ENCODE measurements at places on chromosomes 2 and 18.
A peak's percentile ranks its signal among the peaks of the same experiment; 100 is the strongest.

- DNase-seq: no peak
These were observed 109.0 kb downstream of the ICA1L start for GRCh38 chr2:202762556-202762955.

- DNase-seq: no peak
These were observed 26.4 kb downstream of the ST3GAL5 start for GRCh38 chr2:85862426-85862825.

GRCh38 chr2:190695739-190696138, 46.9 kb downstream of the NAB1 start:
- DNase-seq: no peak

- DNase-seq: no peak
These were observed 923 bp downstream of the PSMD1 start for GRCh38 chr2:231057590-231057989.

- no peak for DNase-seq
These were observed 41.5 kb downstream of the LMAN2L start for GRCh38 chr2:96698221-96698861.

GRCh38 chr18:8303151-8303755, 306.0 kb upstream of the RAB12 start:
- no peak for DNase-seq

DNA sequence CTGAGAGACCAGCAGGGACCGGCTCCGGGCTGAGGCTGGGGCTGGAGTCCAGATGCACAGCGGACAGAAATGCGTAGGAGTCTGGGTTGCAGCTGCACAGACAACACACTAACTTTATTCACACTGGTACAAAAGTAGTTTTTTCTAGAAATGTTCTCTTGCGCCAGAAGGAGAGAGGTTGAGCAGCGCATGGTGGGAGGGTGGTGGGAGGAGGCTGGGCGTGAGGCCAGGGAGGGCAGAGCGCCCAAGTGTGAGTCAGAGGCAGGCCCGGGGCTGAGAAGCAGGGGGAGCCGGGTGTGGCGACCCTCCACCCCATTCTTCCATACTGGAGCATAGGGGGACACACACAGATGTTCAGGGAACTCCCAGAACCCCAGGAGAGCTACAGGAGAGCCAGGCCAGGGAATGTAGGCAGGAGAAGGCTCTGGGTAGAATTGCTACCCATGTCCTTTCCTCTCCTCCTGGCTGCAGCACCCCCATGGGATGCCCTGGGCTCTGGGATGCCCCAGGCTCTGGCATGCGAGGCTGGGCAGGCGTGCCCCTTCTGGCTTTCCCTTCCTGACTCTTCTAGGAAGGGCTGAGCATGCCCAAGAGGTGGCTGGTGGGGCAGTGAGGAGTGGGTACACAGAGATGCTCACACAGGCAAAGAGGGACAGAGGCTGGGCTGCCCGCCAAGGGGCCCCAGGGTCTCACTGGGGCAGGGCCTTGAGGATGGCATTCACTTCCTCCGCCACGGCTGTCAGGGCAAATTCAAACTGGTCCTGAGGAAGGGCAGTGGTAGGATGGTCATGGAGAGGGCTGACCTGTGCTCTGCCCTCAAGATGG, 10.6 kb downstream of the DNAJB2 start:
- peak; percentile 62 for DNase-seq

- no peak for DNase-seq
These were observed 150.1 kb downstream of the AGAP1 start for GRCh38 chr2:235643680-235644511.

- DNase-seq: peak; percentile 2
These were observed 730.2 kb upstream of the ZNF804A start for GRCh38 chr2:183868153-183868552.

GRCh38 chr2:162581959-162582798, 238.2 kb downstream of the GCA start:
- DNase-seq: no peak

DNA sequence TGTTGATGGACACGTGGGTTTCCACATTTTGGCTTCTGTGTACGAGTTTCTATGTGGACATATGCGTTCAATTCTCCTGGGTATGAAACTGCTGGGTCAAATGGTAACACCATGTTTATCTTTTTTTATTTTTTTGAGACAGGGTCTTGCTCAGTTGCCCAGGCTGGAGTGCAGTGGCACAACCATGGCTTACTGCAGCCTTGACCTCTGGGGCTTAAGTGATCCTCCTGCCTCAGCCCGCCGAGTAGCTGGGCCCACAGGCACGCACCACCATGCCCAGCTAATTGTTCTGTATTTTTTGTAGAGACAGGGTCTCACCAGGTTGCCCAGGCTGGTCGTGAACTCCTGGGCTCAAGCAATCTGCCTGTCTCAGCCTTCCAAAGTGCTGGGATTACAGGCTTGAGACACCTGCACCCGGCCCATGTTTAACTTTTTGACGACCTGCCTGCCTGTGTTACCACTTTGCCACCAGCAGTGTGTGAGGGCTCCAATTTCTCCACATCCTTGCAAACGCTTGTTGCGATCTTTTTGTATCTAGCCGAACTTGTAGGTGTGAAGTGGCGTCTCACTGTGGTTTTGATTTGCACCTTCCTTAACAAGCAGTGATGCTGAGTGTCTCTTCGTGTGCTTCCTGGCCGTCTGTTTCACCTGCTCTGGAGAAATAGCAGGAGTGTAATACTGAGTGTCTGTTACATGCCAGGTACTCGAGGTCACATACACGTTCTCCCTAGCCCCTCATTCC, 6.9 kb downstream of the HSBP1L1 start:
- DNase-seq: no peak

DNA sequence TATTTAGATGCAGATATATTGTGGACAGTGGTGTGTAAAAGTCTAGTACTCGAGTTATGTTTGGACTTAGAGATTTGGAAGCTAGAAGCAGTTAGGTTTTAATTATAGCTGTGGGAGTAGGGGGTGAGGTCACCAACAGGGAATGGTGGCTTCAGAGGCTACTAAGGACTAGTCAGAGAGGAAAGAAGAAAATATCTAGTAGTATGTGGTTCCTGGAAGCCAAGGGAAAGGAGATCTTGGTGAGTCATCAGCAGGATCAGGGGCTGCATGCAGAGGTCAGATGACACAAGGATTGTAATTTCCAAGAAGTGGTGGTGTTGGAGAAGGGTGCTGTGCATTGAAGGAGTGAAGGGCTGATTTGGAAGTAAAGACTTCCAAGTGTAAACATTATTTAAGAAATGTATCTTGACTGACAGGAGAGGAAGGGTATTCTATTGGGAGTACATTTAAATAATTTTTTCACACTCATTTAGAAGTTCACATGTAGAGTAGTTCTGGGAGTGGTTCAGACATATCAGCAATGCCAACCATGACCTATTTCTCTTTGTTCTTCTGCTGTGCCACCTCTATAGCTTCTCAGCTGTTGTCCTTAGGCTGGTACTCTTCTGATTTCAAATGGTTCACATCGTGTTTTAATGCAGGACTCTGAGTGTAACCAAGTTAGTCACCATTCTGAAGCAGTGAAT, 59.1 kb downstream of the ACSL3 start:
- no peak for DNase-seq

- no peak for DNase-seq
These were observed 48.2 kb downstream of the SLC66A3 start for GRCh38 chr2:11203480-11203879.

GRCh38 chr2:230601510-230601909, 111.1 kb upstream of the CAB39 start:
- peak; percentile 61 for DNase-seq

DNA sequence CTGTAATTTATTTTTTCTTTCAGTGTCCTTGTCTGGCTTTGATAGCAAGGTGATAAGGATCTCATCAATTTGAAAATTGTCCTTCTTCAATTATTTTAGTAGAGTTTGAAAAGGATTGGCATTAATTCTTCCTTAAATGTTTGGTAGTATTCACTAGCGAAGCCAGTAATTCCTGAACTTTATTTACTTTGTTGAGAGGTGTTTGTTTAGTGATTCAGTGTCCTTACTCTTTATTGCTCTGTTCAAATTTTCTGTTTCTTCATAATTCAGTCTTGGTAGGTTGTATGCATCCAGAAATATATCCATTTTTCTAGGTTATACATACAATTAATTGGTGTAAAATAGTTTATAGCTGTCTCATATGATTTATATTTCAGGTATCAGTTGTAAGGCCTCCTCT, 676.7 kb upstream of the POU3F3 start:
- DNase-seq: no peak

DNA sequence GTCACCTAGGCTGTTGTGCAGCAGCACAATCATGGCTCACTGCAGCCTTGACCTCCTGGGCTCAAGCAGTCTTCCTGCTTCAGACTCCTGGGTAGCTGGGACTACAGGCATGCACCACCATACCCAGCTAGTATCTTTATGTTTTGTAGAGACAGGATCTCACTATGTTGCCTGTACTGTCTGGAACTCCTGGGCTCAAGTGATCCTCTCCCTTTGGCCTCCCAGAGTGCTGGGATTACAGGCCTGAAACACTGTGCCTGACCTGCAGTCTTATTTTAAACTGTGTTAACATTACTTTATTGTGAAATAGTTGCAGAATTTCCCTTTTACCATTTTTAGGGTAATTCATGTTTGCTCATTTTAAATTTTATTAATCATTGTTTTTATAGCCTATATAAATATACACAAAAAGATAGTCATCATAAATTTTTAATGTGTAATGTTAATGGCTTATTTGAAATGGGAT, 24.6 kb downstream of the EML4 start:
- DNase-seq: no peak

- DNase-seq: peak; percentile 45
These were observed 119.7 kb upstream of the NFATC1 start for GRCh38 chr18:79275992-79276391.

GRCh38 chr18:75581336-75582131, 154.0 kb upstream of the SMIM21 start:
- DNase-seq: peak; percentile 29

DNA sequence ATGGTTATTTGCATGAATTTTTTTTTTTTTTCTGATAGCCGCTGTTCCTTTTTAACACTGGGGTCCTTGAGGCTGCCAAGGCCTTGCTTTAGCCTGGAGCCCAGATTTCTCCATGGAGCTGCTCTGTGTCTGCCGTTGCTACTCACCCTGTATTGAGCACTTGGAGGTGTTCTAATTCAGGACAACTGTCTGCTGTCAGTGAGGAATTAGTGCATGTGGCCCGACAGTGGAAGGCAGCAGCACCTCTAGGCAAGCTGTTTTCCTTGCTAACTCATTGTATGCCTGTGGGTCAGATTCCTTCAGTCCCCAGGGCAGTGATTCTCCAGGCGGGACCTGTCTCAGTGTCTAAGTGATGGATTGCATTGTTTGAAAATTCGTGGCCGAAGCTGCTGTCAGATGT, 147.7 kb upstream of the DPP10 start:
- peak; percentile 67 for DNase-seq

- DNase-seq: peak; percentile 82
These were observed 101.9 kb downstream of the NOL4 start for GRCh38 chr18:34122724-34123334.

- DNase-seq: no peak
These were observed 549.9 kb downstream of the XIRP2 start for GRCh38 chr2:167438206-167438605.

GRCh38 chr18:63378919-63379638, 12.1 kb upstream of the KDSR start:
- no peak for DNase-seq

GRCh38 chr2:29599946-29600345, 321.4 kb downstream of the ALK start:
- DNase-seq: no peak

DNA sequence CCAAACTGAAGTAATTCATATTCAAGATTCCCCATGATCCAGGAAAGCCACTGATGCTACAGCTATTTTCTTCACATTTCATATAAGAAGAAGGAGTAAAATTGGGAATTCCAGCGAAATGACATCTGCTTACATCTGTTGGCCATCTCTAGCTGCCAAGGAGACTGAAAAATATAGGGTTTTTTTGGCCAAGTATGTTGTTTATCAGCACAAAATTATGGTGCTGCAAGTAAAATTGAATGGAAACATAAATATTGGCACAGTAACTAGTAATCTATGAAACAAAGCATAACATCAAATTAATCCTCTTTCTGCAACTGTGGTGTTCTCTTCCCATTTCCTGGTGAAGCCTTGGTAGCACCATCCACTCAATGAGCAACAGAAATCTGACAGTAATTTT, 649.5 kb upstream of the ZNF804A start:
- DNase-seq: no peak

GRCh38 chr2:46615555-46615954, 136.2 kb downstream of the TMEM247 start:
- peak; percentile 30 for DNase-seq

DNA sequence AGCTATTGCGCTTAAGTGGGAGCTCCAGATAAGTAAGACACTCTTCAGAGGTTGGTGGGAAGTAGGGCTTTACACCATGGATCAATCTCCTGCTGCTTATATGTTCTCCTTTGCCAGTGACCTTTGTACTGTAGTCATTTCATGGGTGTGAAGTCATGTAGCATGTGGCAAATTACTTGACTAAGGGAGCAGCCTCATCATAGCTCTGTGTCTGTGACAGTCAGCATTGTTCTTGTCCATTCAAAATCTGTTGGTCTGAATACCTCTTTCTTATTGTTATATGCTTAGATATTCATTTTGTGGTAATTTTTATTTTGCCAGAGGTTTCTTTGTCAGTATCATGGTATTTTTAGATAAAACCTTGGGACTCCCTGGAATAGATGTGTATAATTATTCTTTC, 18.2 kb downstream of the SLC4A1AP start:
- no peak for DNase-seq

GRCh38 chr2:59034106-59034505, 793.0 kb upstream of the FANCL start:
- no peak for DNase-seq

- no peak for DNase-seq
These were observed 364.7 kb downstream of the XIRP2 start for GRCh38 chr2:167253025-167253424.

DNA sequence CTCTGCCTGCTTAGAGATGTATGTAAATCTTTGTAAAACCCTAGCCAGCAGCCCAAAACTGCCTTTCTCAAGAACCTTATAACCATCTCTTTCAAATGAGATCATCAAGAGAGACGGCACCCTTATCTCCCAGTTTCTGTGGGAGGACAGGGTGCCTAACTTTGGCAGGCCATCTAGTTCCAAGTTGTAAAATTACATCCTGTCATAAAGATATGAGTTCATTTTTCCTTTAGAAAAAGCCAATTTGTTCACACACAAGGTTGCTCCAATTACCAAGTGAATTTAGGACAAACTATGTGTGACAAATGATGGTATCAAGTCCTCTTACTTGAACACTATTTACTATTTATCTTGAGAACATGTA, 65.3 kb downstream of the MEMO1 start:
- no peak for DNase-seq

DNA sequence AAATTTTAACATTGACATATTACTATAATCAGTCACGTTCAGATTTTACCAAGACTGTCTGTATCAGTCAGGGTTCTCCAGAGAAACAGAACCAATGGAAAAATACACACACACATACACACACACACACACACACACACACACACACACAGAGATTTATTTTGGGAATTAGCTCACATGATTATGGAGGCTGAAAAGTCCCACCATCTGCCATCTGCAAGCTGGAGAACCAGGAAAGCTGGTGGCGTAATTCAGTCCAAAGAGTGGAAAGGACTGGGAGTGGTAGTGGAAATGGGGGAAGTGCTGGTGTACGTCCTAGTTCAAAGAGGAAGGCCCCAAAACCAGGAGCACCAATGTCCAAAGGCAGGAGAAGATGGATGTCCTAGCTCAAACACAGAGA, 166.4 kb downstream of the AKAIN1 start:
- no peak for DNase-seq

GRCh38 chr2:3117650-3118216, 259.9 kb downstream of the EIPR1 start:
- DNase-seq: no peak

Measured in eye (tissue), 1 donor.